GM03348 (cell line): ENCODE measurements at places on chromosomes 7 and 10.
A peak's percentile ranks its signal among the peaks of the same experiment; 100 is the strongest.

DNA sequence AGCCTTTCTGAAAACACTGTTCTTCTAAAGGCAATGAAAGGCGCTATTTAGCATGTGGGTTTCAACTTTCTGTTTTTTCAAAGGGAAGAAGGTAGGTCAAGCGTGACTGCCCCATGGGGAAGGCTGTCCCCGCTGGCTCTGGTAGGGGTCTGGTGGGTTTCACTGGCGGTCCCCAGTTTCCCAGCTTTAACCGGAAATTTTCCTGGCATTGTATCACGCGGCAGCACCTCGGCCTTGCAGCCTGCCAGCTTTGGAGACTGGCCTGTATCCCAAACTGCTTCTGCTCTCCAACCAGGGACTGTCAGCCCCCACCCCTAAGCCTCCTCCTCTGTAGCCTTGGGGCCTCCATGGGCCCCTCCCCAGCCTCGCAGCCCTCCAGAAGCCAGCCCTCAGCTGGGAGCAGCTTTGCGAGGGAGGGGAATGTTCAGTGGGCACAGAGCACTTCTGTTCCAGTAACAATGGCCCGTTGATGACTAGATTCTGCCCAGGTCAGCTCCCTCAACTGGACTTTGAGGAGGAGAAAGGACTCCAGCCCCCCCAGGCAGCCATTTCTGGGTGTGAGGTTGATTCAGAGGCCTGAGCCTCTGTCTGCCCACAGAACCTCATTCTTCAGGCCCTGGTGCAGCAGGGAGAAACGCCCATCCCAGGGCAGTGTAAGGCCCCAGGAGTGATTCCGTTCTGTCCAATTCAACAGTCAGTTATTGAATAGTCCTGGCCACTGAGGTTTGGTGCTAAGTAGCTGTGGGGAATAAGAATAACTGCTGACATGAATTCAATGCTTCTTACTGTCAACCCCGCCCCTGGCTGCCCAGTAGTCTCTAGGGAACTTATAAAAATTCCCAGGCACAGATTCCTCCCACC lies 17.1 kb downstream of the CHST3 start:
- peak; percentile 72 for DNase-seq

DNA sequence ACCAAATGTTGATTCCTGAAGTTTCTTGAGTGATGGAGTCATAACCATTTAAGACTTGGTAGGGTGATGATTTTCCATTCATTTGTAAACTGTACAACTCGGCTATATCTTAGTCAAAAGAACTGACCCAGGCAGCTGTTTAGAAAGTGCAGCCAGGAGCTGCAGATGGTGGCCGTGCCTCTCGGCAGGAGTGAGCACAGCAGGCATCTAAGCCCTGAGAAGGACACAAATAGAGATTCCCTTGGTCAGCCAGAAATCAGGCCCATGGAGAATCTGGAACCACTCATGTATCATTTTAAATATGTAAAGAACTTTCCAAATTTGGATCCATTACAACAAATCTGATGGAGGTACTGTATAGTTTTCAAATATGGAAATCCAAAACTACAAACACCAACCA lies 177.0 kb upstream of the AKR1E2 start:
- DNase-seq, result no peak

DNA sequence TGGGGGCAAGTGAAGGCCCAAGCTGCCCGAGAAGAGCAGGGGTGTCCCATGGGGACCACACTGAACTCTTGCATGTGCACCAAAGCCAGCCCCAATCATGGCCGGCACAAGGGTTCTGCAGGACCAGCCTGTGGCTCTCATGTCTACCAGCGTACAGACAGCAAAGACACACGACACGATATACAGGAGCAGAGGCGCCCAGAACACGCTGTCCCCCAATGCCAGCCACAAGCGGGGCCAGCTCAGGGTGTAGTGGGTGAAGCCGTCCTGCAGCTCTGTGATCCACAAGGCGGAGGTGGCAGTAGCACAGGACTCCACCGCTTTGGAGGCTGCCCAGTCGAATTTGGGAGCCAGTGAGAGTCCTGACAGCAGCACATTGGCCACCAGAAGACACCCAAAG lies 108.9 kb upstream of the PDSS1 start:
- DNase-seq, result no peak

DNA sequence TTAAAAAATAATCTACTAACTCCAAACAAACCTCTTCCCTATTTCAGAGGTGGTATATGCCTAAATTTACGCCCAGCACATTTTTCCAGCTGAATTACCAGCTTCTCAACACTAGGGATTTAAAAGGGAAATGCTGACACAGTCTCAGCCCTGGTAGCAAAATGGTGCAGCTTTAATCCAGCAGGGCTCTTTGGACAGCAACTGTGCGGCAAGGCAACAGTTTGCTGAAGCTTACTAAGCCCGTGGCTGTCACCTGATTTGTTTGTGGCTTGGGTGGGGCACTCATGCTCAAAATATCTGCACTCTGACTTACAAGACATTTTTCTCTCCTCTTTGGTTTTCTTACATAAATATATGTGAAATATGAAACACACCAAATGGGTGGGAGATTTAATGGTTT lies 206.7 kb downstream of the POU6F2 start:
- no peak for DNase-seq

GRCh38 chr7:106717955-106718871 lies 57.3 kb upstream of the CCDC71L start:
- DNase-seq, result peak; percentile 75

DNA sequence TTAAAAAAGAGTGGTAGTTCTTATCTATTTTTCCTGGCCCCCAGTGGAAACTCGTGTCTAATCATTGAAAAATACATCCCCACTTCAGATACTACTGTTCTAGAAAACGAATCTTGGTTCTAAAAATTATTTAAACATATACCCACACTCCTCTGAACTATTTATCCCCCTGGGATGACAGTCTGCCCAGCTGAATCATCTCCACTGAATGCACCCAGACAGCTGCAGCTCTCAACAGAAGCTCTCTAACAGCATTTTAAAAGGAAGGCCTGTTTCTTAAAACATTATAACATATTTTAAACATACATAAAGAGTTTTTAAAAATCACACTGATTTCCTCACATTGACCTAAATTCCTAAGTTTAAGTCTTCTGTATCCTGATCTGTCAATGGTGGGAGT lies 544.6 kb upstream of the PHF14 start:
- no peak for DNase-seq

GRCh38 chr10:6689036-6689435 lies 109.0 kb upstream of the PRKCQ start:
- DNase-seq, result no peak

DNA sequence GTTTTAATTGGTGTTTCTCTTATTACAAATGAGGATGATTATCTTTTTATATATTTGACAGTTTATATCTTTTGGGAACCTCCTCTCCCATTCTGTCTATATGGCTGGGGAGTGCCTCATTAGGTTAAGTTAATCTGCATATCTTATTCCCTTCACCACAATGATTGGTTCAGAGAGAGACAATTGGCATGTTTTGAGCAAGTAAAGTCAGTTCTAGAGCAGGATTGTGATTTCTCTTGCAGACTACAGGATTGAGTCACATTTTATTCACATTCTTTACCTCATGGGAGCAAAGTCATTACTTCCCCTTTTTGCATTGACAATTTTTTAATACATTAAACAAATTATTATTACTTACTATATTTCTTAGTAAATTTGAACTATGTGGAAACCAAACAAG lies 345.6 kb downstream of the MDFIC start:
- no peak for DNase-seq

DNA sequence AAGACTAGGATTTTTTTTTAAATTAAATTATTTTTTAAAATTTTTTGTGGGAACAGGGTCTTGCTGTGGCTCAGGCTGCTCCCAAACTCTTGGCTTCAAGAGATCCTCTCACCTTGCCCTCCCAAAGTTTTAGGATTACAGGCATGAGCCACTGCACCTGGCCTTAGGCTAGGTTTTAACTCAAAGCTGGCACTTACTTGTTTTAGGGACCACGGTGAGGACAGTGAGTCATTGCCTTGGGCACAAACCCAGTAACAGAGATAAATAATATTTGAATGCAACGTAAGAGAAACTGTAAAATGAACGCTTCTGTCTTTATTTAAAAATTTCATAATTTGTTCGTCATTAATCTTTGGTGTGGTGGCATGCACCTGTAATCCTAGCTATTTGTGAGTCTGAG lies 96.6 kb downstream of the GATA3 start:
- DNase-seq, result no peak

DNA sequence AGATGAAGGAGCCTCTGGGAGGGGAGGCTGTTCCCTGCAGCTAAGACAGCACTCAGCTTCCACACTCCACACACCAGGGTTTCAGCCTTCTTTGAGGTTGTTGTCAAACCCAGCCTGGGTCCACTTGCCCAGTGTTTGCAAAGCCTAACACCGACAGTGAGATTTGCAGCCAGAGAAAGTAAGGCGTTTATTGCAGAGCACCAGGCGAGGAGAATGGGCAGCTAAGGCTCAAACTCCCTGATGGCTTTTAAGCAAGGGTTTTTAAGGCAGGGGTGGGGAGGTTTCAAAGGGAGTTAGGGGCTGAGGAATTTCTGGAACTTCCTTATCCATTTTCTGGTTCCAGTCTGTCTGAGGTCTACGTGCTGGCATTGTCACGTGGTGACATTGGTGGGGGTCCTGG lies 4.7 kb upstream of the ZNF775 start:
- DNase-seq, result no peak

DNA sequence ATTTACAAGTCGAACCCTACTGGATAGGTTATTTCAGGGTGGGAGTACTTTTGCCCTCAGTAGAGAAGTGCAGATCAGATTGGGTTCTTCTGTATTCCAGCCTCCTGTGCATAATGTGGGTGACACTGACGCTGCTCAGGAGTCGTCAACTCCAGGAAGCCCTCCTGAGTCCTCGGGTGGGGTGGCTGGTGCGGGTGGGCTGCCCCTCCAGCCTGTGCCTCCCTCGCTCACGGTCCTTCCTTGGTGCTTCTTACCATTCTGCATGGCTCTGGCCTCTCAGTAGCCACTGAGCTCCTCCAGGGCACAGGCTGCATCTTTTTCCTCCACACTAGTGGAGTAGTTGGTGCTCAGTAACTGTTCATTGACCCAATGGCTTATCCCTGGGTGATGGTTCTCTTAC lies 4.3 kb downstream of the CDH23 start:
- no peak for DNase-seq

DNA sequence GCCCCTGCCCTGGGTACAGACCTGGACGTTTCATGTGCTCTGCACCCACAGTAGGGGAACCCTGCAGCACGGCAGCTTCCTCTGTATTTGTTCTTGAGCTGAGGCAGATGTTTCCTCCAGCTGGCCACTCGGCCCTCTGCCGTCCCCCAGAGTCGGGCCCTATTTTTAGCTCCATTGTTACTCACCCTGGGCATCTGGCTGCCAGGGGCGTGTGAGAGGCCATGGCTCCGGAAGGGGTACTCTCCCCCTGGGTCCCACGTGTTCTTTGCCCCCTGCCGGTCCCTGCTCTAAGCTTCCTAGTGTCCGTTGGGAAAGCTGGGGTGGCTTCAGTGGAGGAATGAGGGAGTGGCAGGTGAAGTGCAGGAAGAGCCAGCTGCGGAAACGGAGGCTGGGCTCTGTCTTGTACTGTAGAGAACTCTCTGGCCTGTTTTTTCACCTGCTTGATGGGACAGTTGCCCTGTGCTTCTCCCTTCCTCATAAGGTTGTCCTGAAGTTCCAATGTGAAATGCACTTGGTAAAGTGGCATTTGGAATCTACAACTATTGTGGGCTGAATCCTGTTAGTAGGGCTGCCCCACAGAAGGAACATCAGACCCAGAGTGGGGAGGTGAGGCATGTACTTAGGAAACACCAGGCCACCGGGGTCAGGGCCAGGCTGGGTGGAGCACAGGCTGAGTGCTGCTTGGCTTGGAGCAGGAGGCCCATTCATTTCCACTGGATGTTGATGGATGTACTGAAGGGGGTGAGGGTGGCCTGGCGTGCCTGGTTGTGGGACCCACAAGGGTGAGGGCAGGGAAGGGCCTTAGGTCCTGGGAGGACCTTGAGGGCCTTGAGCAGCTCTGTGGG lies 30.6 kb downstream of the PALD1 start:
- peak; percentile 58 for DNase-seq

- no peak for DNase-seq
Measured at GRCh38 chr7:10931161-10931560, 42.5 kb upstream of the PHF14 start.

DNA sequence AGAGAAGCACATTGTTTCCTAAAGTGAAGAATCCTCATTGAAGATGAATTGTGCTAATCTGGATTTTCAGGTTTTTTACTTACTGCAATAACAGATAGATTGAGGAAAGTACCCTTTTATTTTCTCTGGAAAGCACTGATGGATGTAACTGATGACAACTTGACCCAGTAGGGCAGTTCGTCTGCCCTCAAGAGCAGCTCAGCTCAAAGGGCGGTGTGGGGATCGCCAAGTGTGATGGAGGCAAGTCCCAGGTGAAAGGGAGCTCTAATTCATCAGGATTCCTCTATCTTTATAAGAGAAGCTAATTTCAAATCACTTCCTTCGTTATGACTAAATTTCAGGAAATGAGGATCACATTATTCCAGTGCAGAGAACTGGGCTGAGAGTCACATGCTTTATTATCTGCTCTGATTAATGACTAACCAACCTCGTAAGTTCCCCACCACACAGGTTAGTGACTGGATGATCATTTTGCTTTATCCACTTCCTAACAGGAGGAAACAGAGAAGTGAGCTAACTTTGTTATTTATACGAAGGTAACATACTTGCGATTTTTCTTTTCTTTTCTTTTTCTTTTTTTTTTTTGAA lies 98.8 kb downstream of the PFKFB3 start:
- DNase-seq, result no peak

DNA sequence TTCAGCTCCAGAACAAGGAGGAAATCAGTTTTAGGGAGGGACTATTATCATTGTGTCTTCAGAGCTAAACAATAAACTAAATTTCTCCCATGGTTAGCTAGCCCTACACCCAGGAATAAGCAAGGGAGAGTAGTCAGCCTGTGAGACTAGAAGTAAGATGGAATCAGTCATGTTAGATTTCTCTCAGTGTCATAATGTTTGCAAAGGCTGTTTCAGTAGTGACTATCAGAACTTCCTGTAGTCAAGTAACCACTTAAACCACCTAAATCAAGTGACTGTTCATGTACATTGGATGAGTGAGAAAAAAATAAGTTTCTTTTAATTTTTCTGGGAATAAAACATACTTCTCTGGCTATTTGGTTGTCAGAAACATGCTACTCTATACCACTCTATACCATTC lies 121.6 kb downstream of the KCND2 start:
- no peak for DNase-seq
